Activated CD4-positive, CD25-positive, alpha-beta regulatory T cell (primary cell): ENCODE measurements at places on chromosomes 16 and 17.

DNA sequence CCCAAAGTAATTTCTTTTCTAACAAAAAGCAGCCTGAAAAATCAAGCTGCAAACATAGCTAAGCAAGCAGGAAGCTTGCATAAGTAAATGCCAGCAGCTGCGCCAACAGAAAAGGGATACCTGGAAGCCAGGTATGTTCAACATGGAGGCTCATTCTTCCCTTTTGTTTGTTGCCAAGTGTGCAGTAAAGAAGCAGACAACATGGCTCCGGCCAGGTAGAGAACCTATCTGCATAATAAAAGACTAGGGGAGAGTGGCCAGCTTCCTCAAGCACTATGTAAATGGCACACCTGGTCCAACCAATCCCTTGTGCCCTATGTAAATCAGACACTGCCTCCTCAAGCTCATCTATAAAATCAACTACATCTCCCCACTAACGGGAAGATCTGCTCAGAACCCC is 1407.0 kb downstream of the CDH11 start:
- DNase-seq: no peak

DNA sequence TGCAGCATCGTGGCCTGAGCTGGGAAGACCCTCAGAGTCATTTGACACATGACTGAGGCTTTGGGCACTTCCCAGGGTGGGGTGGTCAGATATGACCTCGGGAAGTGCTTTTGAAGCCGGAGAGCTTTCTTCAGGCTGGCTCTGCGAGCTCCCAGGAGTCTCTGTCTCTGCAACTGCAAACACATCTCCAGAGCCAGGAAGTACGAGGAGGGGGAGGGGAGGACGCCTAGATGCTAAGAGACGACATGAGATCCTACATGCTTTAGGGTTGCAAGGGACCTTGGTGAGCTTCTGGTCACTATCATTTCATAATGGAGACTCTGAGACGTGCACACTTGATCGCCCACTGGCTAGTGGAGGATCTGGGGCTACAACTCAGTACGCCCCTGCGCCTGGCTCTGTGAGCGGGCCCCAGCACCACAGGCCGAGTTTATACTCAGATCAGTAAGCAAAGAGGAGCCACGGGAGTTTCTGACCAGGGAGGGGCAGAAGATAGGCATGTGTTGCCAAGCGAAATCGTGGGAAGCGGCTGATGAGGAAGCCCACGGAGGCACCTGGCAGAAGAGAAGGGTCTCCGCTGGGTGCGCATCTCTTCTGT is 527 bp upstream of the MGAT5B start:
- DNase-seq: no peak

GRCh38 chr16:48905632-48906505 is 295.9 kb upstream of the N4BP1 start:
- DNase-seq: no peak

DNA sequence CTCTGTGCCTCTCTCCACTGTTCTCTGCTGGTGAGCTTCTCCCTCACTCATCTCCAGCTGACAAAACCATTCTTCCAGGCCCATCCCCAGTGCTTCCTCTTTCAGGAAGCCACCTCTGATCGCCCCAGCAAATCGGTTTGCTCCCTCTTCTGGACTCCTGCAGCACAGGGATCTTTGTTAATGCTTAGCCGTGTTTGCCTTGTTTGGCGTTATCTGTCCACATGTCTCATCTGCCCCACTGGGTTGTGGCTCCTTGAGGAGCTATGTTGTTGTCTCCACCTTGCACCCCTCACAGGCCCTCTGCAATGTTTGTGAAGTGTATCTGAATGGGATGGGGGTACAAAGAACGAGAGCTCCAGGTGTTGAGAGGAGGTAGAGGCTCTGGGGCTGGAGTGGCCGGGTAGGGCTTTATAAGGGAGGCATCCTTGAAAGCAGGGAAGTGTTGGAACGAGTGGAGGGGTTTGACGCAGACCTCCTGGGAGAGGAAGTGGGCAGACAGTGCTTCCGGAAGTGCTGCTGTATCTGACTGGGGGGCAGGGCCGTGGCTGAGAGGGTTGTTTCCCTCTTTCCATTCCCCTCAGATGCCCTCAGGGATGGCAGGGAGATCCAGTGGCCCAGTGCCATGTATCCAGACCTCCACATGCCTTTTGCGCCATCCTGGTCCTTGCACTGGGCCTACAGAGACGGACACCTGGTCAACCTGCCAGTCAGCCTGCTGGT is 27.8 kb downstream of the CASKIN2 start:
- peak; percentile 22 for DNase-seq

GRCh38 chr16:88770461-88771293 is 14.3 kb downstream of the PIEZO1 start:
- no peak for DNase-seq

GRCh38 chr17:59289981-59290301 is 41.5 kb upstream of the YPEL2 start:
- DNase-seq: no peak

DNA sequence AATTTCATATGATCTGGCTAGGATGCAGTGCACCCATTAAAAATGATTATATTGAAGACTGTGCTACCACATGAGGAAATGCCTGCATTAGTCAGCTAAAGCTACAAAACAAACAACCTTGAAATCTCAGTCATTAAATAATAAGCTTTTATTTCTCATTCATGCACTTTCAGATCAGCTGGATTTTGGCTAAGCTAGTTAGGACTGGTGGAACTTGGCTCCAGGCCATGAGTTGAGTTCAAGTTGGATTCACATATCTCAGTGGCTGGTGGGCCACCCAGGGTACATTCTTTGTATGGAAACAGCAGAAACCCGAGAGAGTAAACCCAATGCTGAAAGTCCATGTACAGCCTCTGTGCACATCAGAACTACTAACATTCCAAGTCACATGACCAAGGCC is 6.4 kb upstream of the SLFN12L start:
- DNase-seq: no peak

DNA sequence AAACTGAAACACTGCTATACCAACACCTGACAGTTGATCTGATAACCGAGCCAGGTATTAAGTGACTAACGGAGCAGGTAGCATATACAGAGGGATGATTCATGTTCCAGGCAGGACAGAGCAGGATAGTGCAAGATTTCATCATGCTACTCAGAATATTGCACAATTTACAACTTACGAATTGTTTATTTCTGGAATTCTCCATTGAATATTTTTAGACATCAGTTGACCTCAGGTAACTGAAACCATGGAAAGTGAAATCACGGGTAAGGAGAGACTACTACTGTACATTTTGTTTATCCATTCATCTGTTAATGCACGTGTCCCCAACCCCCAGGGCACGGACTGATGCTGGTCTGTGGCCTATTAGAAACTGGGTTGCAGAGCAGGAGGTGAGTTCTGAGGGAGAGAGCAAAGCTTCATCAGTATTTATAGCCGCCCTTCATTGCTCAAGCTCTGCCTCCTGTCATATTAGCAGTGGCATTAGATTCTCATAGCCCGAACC is 14.5 kb upstream of the PPM1E start:
- DNase-seq: no peak

GRCh38 chr16:8505327-8505991 is 84.9 kb downstream of the TMEM114 start:
- DNase-seq: no peak

- DNase-seq: no peak
Observed at GRCh38 chr16:27241658-27242057, 26.9 kb downstream of the NSMCE1 start.

DNA sequence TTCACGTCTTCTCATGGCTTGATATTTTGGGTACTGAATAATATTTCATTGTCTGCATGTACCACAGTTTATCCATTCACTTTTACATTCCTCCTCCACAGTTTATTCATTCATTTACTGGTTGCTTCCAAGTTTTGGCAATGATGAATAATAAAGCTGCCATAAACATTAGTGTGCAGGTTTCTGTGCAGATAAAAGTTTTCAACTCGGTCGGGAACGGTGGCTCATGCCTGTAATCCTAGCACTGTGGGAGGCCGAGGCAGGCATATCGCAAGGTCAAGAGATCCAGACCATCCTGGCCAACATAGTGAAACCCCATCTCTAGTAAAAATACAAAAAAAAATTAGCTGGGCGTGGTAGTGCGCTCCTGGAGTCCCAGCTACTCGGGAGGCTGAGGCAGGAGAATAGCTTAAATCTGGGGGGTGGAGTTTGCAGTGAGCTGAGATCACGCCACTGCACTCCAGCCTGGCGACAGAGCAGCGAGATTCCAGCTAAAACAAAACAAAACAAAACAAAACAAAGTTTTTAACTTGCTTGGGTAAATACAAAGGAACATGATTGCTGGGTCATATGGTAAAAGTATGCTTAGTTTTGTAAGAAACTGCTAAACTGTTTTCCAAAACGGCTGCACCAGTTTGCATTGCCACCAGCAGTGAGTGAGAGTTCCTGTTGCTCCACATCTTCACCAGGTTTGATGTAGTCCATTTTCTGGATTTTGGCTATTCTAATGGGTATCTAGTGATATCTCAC is 89.5 kb downstream of the WWP2 start:
- no peak for DNase-seq

GRCh38 chr16:83942074-83942473 is 11.0 kb upstream of the OSGIN1 start:
- DNase-seq: no peak

DNA sequence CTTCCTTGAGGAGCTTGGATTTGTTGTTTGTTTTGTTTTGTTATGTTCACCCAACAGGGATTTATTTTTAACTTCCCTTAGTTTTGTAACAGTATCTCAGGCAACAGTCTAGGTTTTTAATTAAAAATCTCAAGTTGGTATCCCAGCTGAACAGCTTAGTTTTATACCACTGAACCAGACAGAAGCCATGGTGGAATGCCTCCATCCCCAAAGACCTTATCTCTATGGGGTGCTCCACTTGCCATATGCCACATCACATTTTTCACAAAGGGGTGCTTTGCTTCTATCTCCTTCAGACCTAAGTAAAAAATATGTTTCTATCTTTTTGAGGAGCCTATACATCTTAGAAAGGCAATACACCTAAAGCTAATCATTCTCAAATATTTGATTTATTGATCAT is 715.8 kb upstream of the KIF2B start:
- DNase-seq: no peak

- no peak for DNase-seq
Observed at GRCh38 chr16:24694931-24695330, 34.5 kb upstream of the TNRC6A start.

DNA sequence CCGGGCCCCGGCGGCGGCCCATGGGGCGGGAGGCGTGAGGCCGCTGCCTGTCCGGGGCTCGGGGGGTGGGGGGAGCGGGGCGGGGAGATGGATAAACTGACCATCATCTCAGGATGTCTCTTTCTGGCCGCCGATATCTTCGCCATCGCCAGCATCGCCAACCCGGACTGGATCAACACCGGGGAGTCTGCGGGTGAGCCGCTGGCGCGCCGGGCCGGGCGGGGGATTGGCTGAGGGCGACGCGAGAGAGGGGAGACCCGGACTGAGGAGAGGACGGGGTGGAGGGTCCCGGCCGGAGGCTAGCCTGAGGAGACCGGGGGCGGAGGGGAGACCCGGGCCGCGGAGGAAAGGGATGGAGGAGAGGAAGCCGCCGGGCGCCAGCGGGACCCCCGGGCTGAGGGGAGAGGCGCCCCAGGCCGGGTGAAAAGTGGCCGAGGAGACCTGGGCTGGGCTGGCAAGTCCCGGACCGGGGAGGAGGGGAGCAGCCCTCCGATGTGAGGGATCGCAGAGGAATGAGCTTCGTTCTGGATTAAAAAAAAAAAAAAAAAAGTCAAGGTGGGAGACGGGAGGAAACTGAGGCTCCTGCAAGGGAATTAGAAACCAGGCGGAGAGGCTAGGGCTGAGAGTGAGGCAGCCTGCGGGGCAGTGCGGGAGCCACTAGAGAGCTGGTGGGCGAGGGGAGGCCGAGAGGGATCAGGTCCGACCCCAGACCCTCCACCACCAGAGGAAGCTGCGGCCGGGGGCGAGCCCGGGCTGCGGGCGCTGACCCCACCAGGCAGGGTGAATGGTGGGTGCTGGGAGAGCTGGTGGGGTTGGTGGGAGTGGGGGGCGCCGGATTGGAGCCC is 526 bp downstream of the MOSMO start:
- peak; percentile 16 for DNase-seq

GRCh38 chr17:59565959-59566324 is 532 bp downstream of the DHX40 start:
- peak; percentile 5 for DNase-seq

GRCh38 chr16:55282441-55282840 is 41.6 kb upstream of the IRX6 start:
- no peak for DNase-seq

DNA sequence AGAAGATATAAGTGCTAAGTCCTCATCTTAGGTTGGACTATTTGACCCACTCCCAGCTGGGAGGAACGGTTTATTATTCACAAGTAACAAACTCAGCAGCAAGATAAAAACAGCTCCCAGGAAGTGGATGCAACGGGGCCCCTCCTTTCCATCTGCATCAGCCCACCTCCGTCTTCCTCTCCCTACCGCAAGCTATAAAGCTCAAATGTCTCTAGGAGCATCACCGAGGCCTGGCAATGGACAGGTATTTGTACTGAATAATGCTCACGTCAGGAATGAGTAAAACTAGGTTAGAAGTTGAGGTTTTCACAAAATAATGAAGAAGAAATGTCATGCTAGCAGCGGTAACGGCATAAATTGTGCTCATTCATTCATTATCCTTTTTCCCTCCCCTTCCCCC is 408.7 kb upstream of the PSMD7 start:
- no peak for DNase-seq

DNA sequence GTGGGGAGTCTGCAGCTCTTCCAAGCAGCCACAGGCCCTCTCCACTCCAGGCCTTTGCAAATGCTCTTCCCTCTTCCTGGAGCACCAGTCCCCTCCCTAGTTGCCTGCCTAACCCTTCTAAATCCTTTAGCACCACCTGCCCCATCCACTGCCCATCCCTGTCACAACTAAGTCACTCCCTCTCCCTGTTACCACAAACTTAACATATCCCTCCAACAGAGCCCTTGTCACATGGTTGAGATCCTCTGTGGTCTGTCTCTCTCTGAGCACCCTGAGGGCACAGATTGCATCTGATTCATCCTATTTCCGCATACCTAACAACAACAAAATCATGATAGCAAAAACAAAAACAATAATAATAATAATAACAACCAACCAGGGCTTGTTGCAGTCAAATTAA is 11.0 kb upstream of the BEAN1 start:
- no peak for DNase-seq

DNA sequence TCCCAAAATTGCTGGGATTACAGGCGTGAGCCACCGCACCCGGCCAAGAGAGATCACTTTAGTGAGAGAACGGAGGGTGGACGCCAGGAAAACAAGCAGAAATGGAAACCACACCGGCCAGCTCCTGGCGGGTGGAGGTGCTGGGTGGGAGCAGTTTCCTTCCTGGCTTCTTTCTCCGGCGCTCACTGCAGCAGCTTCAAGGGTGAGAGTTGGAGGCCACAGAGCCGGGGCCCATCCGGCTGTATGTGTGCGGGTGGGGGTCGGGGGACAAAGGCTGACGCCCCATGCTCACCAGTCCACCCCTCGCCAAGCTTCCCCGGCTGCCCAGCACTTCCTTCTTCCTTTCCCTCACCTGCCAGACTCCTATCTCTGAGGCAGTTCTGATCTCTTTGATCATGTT is 13.5 kb upstream of the BHLHA9 start:
- DNase-seq: no peak

DNA sequence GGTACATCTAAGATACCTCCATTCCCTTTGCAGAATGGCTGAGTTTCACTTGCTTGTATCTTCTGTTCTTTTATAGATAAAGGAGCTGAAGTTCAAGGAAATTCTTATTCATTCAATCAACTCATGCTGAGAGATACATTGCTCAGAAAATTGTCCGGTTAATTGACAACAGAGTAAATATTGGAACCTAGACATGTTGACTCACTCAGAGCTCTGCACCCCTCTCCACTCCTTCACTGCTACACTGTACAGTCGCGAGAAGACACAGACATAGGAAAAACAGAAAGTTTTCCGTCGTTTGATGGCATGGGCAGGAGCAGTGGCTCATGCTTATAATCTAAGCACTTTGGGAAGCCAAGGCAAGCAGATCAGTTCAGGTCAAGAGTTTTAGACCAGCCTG is 690.5 kb upstream of the SOX9 start:
- DNase-seq: no peak
